Stimulated activated CD8-positive, alpha-beta memory T cell treated with anti-CD3 and anti-CD28 coated beads, Interleukin-7, amount 100 ng/mL, for 1 hour (primary cell): ENCODE measurements at places on chromosomes 7 and 10.

GRCh38 chr7:159143780-159144757 is 598 bp downstream of the VIPR2 start:
- DNase-seq = no peak

DNA sequence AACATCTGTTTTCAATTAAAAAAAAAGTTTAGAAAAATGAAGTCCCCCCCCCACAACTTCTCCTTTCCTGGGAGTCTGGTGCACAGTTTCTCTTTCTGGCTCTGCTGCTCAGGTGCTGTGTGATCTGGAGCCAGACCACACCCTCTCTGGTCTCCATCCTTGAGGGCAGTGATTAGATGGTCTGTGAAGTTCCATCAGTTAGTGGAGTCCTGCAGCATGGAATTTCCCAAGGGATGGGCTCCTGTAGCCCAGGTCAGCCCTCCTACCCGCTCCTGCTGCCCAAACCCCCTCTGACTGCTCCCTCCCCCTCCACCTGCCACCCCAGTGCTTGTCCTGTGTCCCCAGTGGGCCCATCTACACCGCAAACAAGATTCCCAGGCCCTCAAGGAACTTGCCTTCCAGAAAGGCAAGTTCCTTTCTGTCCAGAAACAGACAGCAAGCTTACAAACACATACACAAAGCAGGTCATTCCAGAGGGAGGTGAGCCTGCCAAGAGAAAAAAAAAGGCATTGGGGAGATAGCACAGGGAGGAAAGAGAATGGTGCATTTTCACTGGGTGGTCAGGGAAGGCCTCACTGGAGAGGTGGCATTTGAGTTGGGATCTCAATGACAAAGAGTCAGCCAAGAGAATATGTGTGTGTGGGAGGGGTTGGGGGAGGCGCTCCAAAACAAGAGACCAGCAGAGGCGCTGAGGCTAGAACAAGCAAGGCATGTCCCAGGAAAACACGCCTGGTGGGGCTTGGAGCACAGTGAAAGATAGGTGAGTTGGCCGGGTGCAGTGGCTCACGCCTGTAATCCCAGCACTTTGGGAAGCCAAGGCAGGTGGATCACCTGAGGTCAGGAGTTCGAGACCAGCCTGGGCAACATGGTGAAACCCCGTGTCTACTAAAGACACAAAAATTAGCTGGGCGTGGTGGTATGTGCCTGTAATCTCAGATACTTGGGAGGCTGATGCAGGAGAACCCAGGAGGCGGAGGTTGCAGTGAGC is 49.5 kb upstream of the SLC29A3 start:
- DNase-seq = no peak

- no peak for DNase-seq
Measured at GRCh38 chr7:158039270-158039669, 548.4 kb downstream of the PTPRN2 start.

GRCh38 chr10:133140417-133141143 is 19.4 kb upstream of the KNDC1 start:
- no peak for DNase-seq

GRCh38 chr10:113267619-113268562 is 285.0 kb upstream of the HABP2 start:
- no peak for DNase-seq

DNA sequence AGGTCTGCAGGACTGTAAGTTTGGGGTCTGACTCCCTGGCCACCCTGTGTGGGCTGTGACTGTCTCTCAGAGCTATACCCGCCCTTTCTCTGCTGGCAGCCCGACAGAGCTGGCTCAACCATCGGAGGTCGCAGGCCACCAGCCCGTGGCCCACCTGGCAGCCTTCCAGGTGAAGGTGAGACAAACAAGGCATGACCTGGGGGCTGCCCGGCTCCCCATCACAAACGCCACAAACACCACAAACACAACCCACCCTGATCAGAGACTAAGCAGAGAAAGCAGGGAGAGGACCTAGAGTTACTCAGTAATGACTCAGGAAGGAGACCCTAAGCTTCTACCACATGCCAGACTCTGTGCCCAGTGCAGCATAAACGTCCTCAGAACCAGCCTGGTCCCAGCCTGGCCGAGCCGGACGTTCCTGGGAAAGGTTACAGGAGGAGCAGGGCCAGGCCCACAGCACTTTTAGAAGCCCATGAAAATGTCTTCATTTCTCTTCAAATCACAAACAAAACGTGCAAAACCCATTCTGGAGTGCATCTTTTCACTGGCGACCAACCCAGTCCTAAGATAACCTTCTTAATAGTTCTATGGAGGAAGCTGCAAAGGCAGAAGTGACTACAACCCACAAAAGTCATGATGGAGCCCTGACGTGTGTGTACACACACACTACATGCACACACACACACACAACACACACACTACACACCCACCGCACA is 66.8 kb downstream of the MKI67 start:
- DNase-seq = no peak

GRCh38 chr7:47783456-47784223 is 164.6 kb downstream of the PKD1L1 start:
- DNase-seq = no peak

- no peak for DNase-seq
Measured at GRCh38 chr7:124179641-124180040, 146.8 kb upstream of the TMEM229A start.
